Kasumi-1 (cell line): ENCODE measurements at places on chromosomes 6 and 20.

DNA sequence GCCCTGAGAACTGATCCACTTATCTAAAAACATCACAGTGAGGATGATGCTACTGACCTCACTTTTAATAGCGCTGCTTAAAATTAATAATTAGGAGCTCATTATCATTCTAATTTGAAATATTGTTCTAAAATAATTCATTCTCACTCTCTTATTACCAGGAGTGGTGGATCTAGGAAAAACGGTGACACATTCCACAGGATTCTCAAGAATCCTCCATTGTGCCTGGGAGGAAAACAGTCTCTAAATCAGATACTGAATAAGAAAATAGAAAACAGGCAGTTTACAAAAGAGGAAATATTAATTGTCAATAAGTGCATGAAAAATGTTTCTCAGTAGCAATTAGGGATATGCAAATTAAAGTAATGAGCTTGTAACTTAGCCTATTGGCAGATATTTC lies 187.4 kb downstream of the TENT5A start:
- no peak for DNase-seq

DNA sequence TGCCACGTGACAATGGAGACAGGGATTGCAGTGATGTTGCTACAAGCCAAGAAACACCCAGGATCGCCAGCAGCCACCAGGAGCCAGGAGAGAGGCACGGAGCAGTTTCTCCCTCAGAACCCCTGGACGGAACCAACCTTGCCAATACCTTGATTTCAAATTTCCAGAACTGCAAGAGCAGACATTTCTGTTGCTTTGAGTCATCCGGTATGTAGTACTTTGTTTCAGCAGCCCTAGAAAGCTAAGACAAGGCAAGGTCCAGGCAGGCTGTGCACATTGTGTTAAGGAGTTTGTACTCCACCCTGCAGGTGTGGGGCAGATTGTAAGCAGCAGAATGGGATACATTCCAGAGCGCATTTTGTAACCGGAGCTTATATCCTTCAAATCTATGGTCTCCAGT lies 48.3 kb downstream of the TRERF1 start:
- no peak for DNase-seq

DNA sequence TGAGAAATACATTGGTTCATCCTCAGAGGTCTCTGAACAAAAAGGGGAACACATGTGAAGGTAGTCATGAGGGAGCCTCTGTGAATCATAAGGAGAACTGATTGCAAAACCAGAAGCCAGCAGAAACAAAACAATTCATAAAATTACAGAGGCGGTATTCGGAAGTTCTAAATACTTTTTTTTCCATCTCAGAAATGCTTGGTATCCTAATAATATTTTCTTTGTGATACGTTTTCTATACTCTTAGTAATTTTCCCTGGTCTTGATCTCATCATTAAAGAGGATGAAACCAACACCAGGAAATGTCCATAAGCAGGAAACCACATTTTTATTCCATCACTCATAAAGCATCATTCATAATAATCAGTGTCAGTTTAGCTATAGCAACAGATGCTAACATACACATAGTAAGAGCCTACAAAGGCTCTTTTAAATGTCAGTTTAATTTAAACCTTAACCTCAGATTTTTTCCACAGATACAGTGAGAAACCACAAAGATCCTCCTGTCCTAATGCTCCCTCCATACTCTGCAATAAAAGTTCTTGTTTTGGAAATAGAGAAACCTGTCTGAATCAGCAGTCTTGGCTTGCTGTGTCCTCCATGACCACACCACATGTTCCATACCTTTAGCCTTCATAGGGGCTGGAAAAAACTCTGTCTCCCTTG lies 29.2 kb downstream of the SGK1 start:
- DNase-seq, result peak; percentile 70

DNA sequence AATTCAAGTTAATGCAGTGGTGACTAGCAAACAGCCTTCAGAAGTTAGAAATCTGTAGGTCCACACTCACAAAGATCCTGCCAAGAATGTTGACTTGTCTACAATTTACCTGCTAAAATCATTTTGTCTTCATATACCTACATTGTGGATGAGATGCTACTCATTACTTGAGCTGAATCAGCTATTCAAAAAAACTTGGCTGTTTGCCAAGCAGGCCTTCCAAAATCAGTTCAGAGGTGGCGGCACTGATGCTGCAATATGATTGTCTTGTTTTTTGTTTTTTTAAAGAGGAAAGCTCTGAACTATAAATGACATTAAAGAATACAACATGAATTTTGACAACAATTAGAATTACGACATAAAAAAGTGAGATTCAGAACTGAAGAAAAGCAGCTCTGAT lies 354.7 kb upstream of the KHDRBS2 start:
- no peak for DNase-seq

DNA sequence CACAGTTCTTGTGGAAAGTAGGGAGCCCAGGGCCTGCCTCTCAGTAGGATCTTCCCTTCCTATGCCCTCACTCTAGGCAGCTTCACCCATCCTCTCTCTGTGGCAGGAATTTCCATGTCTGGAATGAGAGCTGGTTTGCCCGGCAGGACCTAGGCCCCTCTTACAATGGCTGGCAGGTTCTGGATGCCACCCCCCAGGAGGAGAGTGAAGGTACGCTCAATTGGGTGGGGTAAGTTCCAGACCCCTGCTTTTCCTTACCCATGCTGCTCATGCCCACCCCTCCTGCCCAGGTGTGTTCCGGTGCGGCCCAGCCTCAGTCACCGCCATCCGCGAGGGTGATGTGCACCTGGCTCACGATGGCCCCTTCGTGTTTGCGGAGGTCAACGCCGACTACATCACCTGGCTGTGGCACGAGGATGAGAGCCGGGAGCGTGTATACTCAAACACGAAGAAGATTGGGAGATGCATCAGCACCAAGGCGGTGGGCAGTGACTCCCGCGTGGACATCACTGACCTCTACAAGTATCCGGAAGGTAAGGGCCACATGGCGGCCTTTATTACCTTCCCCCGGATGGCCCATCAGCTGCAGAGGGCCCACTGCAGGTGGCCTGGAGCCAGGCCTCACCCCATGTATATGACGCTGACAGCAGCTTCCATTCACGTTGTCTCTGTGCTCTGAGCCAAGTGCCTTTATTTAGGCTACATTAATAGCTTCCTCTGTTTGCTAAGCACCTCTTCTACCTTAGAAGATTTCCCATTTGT lies 22.8 kb downstream of the TGM6 start:
- no peak for DNase-seq

GRCh38 chr6:3140201-3140600 lies 17.1 kb downstream of the TUBB2A start:
- no peak for DNase-seq

DNA sequence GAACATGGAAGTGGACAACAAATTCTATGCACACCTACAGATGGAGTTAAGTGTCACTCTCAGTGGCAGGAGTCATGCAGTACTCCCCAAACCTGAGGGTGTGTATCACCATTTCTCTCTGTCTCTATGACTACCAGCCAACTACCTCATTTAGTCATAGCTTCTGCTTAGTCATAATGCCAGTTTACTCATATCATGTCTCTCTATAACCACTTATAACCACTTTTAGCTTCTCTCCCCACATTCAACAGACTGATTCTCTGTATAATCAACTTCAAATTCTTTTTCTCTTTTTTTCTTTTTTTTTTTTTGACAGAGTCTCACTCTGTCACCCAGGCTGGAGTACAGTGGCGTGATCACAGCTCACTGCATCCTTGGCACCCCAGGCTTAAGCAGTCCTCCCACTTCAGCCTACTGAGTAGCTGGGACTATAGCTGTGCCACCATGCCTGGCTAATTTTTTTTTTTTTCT lies 13.8 kb upstream of the GTF3C6 start:
- DNase-seq, result peak; percentile 71

GRCh38 chr6:111552241-111552744 lies 53.4 kb downstream of the TRAF3IP2 start:
- DNase-seq, result no peak

DNA sequence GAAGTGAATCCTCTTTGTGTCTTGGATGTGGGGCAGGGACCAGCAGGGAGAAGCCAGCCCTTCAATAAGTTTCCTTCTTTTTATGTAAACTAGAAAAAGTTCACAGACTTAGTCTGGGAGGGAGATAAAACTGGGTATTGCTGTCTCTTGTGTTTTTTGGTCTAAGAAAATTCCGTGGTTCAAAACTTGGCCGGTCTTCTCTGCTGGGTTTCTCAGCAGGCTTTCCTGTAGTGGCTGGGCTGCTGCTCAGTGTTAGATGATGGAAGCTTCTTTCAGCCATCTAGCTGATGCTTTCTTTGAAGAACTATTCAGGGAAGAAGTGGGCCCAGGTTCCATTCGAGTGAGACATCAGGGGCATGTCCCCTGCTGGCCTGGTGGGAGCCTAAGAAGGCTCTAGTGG lies 70.7 kb upstream of the SCP2D1 start:
- DNase-seq, result no peak

DNA sequence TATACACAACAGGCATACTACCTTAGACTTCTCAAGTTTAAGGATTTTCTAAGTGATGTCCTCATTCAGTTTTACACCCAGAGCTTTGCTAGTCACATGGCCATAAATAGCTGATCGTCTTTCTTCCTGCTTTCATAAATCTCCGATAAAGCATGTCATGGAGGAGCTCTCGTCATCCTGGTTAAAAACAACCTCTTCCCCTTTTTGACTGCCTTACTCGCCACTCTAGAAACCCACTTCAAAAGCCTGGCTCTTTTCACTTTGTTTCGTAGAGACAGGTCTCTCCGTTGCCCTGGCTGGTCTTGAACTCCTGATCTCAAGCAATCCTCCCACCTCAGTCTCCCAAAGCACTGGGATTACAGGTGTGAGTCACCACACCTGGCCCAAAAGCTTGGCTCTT lies 67.0 kb upstream of the SMIM29 start:
- DNase-seq, result peak; percentile 92

- DNase-seq, result no peak
These were observed 137.9 kb downstream of the QRSL1 start for GRCh38 chr6:106767271-106767670.

DNA sequence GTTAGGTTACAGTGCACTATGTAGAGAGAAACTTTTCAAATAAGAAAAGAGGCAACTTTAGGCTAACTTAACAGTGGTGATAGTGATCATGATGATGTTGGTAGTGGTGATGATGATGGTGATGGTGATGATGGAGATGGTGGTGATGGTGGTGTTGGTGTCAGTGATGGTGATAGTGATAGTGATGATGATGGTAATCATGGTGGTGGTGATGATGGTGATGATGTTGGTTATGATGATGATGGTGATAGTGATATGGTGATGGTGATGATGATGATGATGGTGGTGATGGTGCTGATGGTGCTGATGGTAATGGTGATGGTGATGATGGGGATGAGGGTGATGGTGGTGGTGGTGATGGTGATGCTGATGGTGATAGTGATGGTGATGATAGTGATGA lies 107.4 kb downstream of the DLL1 start:
- DNase-seq, result no peak

DNA sequence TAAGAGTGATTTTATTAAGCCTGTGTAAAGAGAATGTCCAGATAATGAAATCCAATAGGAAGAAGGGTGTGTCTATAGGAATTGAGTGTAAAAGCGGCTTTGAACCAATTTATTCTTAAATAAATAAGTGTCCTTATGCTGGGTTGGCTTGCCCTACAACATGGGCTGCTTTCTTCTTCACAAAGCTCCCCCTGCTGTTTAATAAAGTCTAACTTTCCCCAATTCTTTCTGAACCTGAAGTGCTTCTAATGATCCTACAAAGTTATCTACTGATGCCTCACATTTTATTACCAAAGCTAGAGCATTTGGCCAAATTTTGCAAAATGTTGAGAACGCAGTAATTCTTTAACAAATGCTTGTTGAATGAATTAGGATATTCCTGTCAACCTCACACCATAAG lies 36.3 kb upstream of the SIRT5 start:
- peak; percentile 65 for DNase-seq

DNA sequence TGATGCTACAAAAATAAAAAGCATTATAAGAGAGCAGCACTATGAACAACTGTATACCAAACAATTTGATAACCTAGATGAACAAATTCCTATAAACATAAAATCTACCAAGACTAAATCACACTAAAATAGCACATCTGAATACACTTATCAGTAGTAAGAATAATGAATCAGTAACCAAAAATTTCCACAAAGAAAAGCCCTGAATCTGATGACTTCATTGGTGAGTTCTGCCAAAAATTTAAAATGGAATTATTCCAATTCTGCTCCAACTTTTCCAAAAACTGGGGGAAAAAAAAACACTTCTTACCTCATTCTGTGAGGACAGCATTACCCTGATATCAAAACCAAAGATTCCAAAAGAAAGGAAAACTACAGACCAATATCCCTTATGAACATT lies 206.2 kb downstream of the WDR27 start:
- no peak for DNase-seq

GRCh38 chr20:57369596-57369995 lies 18.5 kb downstream of the RAE1 start:
- DNase-seq, result peak; percentile 58

DNA sequence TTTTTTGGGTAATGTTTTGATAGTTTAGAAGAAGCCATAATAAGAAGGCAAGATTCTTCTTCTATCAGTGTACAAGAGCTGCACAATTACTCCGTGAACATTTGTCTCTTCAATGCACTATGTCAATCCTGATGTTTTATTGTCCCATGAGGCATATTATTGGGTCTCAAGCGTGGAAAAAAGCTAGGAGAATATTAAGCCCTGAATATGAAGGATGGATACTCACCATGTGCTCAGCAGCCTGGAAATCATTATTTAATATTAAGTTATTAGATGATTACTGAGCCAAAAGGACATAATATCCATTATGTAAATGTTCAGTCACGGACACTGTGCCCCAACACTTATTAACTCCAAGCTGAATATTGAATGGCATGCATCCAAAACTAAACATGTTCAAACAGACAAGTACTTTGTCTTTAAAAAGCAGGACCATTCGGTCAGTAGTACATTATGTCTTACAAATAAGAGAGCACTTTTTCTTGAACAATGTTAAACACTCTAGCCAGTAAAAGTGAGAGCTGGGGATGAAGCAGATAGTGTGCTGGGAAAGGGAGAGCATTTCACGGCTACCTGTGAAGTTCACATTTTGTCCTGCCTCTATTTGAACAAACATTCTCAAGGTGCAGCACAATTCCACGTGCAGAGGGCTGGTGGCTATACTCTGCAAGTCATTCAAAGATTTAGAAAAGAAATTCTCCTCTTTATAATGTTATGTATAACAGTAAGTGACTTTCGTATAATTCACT lies 70.6 kb upstream of the CNR1 start:
- DNase-seq, result no peak

DNA sequence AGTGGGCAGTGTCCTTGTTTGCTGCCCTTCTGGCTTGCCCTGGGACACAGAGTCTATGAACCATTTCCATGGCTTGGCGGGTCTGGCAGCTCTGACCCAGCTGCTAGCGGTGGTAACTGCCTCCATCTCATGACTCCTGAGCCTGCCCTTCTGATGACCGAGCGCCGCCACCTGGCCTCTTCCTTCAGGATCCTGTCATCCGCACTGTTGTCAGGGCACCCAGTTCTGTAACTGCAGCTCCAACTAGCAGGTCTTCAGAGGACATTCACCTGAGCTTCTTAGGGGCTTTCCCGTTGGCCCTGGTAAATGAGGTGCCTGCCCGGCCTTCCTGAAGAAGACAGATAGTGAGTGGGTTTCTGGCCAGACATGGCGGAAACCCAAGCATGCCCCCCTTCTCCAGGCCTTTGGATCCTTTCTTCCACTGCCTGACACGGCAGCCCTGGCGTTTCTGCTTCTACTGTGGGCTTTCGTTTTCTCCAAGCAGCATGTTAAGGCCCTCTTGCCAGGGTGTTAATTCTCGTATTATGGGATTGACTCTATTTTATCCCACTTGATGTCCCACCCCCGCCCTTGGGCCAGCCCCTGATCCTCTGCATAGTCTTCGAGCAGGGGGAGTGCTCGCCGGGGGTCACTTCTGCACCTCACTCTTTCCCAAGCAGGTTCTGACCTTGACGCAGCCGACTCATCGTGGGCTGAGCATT lies 24.7 kb downstream of the PACSIN1 start:
- no peak for DNase-seq

GRCh38 chr20:17936761-17937732 lies 31.5 kb downstream of the SNX5 start:
- DNase-seq, result no peak
